ENCODE measurements at places on chromosomes 7 and 10.

GRCh38 chr10:131934769-131935168 lies 34.0 kb downstream of the PPP2R2D start:
- DNase-seq, result no peak

DNA sequence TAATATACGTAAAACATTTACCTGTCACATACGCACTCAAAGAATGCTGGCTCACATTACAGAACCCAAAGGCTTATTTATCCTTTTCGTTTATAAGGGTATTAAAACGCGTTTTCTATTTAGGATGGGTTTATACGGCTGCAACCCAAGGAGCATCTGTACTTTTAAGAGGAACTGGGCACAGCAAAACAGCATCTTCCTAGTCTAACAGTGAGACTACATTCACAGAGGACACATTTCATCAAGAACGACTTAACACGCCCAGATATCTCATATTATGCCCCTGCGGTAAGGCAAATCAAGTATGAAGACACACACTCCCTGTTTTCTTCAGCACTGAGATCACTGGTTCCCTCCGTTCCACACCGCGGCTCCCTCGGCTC lies 533 bp upstream of the DMTF1 start:
- no peak for DNase-seq

DNA sequence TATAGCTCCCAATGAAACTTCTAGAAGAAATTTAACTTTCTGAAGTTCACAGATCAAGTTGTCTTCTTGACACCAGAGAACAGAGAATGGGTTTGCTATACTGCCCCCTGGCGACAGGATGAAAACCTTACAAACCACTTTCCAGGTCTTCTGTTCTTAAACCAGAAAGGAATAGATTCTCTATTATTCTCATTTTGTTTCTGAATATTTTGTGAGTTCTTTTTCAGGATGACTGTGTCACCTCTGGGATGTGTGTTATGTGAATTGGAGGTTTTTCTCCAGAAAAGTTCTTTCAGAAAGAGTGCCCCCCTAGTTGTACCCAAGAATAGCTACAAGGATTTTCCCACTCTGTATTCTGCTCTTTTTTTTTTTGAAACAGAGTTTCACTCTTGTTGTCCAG lies 6.3 kb downstream of the IFT22 start:
- no peak for DNase-seq

DNA sequence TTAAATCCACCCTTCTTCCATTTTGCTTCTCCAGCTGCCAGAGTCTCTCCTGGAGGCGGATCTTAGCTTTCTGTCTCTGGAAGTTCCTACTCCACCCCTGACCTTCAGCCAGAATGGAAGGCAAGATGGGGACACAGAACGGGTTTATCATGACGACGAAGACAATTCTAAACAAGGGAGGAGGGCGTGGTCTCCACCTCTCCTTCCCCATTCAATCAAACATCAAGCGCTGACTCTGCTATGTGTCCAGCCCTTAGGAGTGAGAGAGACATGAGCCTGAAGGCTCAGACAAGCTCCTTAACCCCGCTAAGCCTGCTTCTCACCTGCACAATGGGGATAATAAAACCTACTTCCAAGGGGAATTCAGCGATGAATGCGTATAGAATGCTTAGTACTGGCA lies 3.1 kb downstream of the CYP17A1 start:
- no peak for DNase-seq
